Mesothelial cell of epicardium (in vitro differentiated cells): ENCODE measurements at places on chromosomes 6 and 20.

- H3K27me3 ChIP-seq: no peaks in the 10 kb centered on the region
- no peak overlapping the region for H3K27ac ChIP-seq
- no peaks in the 10 kb centered on the region for H3K36me3 ChIP-seq
- H3K4me3 ChIP-seq: no peak overlapping the region
- no peak for DNase-seq
- H3K4me1 ChIP-seq: peaks cover 28% of the 10 kb centered on the region
Observed at GRCh38 chr6:107653861-107654394, 164.0 kb downstream of the SOBP start.

GRCh38 chr6:21284166-21284565, 309.4 kb upstream of the SOX4 start:
- DNase-seq: no peak
- H3K4me1 ChIP-seq: peaks cover 24% of the 10 kb centered on the region
- H3K4me3 ChIP-seq: no peak overlapping the region

GRCh38 chr6:132961610-132962009, 147.2 kb downstream of the RPS12 start:
- DNase-seq: no peak
- no peak overlapping the region for H3K4me3 ChIP-seq
- no peak overlapping the region for H3K27ac ChIP-seq
- peaks cover 21% of the 10 kb centered on the region for H3K4me1 ChIP-seq

- H3K4me3 ChIP-seq: no peak overlapping the region
- no peak overlapping the region for H3K27ac ChIP-seq
- peaks cover 6% of the 10 kb centered on the region for H3K36me3 ChIP-seq
Observed at GRCh38 chr6:9634776-9635175, 780.1 kb downstream of the TFAP2A start.

GRCh38 chr6:24768361-24768760, 6.4 kb upstream of the GMNN start:
- peaks cover 3% of the 10 kb centered on the region for H3K4me1 ChIP-seq
- DNase-seq: no peak
- H3K36me3 ChIP-seq: no peaks in the 10 kb centered on the region

- H3K36me3 ChIP-seq: no peaks in the 10 kb centered on the region
- H3K4me3 ChIP-seq: no peak overlapping the region
- H3K27me3 ChIP-seq: peaks cover 52% of the 10 kb centered on the region
- no peak overlapping the region for H3K27ac ChIP-seq
Observed at GRCh38 chr6:44339763-44340625, 2.5 kb upstream of the SPATS1 start.

GRCh38 chr6:14775528-14775927, 470.3 kb upstream of the JARID2 start:
- H3K27me3 ChIP-seq: peaks cover 7% of the 10 kb centered on the region
- no peak for DNase-seq
- H3K27ac ChIP-seq: no peak overlapping the region
- H3K4me1 ChIP-seq: peaks cover 27% of the 10 kb centered on the region

GRCh38 chr20:33232486-33233072, 3.2 kb upstream of the BPIFA1 start:
- no peak overlapping the region for H3K4me3 ChIP-seq
- H3K27ac ChIP-seq: no peak overlapping the region
- no peaks in the 10 kb centered on the region for H3K4me1 ChIP-seq
- DNase-seq: no peak

DNA sequence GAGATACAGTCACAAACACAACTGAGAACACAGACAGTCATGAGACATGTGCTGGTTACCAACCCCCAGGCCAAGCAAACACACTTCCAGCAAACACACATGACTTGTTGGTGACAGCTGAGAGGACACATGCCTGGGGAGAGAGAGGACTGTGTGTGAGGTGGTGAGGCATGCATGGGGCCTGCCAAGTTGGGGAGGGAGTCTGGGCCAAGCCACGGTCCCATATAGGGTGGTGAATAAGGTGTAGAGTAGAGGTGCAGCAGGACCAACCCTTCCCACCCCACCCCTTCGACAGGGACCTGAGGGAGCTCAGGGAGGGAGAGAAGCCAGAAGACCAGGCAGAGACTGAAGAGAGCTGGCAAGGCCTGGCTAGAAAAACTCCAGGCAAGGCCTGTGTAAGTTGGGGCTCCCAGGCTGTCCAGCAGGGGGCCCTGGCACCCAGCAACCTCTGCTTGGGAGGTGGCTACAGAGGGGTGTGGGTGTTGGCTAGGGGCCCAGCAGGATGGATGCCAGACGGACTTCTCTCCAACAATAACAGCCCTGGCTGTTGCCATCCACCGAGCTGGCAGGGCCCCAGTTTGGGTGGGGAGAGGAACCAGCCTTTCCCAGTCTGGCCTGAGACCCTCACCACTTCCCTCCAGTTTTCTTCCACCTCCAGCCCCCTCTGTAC, 2.0 kb upstream of the SLC29A1 start:
- H3K27me3 ChIP-seq: peaks cover 32% of the 10 kb centered on the region
- peak; percentile 73 for DNase-seq
